Neural crest cell (in vitro differentiated cells): ENCODE measurements at places on chromosomes 3 and 15.
A peak's percentile ranks its signal among the peaks of the same experiment; 100 is the strongest.

DNA sequence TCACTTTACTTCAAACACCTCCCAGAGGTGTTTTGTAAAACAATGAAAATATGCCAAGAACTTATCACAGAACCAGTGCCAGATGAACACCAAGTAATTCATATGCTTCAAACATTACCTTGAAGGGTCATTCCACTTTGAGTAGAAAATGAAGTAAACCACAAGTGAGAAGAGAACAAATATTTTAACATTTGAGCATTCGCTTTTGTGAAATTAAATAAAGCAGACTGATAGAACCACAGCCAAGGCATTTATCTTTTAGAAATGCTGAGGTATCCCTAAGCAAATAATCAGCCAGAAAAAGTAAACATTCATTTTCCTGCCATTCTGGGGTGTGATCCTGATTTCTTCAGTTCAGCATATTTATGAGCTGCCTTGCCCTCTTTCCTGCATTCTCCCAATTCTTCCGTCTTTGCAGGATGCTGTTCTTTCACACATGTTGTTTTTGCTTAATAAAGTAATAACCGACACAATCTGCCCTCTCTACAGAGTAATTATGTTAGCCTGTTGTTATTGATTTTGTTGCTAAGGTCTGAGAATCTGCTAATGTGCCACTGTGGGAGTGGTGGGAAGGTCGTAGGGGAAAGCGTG, 235.6 kb upstream of the TGFBR2 start:
- no peak for DNase-seq

DNA sequence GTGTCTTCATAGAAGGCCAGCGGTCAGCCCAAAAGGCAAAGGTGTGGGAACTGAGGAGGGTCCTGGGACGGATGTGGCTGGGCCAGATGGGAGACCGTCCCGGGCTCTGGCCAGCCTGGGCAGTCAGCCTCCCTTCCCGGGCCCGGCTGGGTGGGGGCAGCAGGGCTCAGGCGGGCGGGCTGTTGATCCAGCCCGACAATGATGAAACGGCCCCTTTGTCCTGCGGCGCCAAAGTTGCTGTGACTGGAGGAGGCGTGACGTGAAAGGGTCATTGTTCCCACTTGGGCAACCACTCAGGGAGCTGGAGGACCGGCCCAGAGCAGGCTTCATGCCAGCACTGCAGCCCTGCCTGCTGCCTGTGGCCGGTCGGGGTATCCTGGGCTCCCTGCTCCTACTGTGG, 16.5 kb downstream of the DUSP7 start:
- DNase-seq, result peak; percentile 72

DNA sequence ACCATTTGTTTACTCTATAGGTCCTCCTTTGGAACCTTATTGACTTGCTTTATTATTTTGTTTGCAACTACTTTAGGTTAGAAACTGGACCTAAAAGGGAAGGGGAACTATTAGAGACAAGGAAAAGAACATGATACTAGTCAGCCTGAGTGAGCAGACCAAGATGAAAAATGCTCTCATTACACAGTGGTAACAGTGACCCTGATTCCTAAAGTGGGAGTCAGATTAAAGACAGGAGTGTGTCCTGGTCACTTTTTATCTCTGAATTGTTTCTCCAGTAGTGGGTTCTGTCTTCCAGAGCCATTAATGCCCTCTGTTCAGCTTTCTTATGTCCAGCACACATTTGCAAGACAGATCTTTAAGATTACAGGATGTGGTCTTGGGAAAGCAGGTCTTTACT, 124.1 kb downstream of the TMEM108 start:
- DNase-seq, result no peak

DNA sequence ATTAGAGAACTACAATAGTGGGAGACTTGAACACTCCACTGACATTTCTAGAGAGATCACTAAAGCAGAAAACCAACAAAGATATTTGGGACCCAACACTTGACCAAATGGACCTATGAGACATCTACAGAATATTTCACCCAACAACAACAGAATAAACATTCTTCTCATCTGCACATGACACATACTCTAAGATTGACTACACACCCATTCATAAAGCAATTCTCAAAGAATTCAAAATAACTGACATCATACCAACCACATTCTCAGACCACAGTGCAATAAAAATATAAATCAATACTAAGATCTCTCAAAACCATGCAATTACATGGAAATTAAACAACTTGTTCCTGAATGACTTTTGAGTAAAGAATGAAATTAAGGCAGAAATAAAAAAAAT, 473.7 kb downstream of the LPP start:
- DNase-seq, result no peak

DNA sequence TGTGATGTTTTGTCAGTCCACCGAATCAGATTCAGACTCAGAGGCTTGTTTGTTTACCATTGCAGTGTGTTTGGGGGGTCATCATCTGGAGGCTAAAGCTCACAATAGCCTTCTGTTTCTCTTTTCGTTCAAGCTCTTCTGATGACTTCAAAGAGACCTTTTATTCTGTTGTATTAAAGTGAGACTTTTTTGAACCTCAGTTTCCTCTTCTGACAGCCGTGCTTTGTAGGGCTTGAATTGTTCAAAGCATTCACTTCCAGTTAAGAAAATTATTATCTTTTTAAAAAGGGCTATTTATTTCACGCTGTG, 1.3 kb downstream of the PXK start:
- DNase-seq, result no peak

DNA sequence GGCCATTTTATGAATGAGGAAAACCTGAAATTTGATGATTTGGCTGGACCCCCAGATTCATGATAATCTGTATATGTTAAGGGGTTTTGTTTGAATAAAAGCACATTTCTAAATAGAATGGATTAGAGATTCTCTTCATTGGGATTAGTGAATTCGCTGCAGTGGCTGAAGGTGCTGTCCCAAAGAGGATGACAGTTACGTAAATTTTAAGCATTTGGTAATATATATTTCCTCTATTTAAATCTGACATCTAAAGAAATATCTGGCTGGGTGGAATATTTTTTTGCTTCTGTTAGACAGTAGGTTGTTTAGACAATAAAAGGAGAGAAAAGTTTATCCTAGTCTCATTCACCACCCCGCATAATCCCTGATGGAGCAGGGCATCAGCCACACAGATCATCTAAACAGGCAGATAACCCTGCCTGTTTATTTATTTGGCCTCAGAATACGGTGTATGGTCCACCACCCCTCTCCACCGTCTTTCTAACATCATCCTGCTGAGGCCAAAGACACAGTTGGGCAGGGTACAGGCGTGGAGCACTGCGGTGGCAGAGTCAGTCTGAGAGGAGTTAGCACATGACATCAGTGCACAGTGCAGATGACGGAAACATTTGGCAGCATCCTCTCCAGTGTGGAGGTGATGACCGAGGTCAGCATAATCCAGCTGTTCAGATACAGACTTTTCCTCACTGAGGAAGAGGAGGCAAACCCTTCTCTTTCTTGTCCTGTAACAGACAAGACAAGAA, 20.4 kb upstream of the NFKBIZ start:
- no peak for DNase-seq

DNA sequence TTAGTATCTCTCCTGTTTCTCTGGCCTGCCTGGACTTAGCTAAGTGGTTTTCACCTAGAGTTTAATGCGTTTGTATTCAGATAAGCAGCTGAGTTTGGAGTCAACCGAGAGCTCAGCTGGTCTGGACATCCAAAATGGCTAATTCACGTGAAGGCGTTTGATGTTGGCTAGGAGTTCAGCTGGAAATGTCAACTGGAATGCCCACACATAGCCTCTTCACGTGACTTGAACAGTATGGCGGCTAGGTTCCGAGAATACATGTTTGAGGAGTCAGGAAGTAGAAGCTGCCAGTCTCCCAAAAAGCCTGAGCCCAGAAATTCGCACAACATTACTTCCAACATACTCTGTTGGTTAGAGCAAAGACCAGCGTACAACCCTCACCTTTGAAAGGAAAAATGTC, 2.2 kb downstream of the USP8 start:
- no peak for DNase-seq

DNA sequence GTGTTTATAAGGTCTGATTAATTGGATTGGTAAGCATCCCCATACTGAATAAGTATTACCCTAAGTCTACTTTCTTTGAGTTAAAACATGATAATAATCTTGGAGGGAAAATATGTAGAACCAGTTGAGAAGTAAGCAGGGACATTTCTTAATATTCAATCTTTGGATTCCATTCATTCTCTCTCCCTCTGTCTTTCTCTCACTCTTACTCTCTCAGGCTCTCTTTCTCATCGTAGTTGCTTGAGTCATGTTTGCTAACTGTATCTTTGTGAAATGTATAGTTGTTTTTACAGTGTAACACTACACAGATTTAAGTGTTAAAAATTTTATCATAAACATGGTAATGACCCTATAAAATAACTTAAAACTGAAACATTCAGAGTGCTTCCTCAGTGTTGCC, 163.8 kb downstream of the RSRC1 start:
- DNase-seq, result no peak

DNA sequence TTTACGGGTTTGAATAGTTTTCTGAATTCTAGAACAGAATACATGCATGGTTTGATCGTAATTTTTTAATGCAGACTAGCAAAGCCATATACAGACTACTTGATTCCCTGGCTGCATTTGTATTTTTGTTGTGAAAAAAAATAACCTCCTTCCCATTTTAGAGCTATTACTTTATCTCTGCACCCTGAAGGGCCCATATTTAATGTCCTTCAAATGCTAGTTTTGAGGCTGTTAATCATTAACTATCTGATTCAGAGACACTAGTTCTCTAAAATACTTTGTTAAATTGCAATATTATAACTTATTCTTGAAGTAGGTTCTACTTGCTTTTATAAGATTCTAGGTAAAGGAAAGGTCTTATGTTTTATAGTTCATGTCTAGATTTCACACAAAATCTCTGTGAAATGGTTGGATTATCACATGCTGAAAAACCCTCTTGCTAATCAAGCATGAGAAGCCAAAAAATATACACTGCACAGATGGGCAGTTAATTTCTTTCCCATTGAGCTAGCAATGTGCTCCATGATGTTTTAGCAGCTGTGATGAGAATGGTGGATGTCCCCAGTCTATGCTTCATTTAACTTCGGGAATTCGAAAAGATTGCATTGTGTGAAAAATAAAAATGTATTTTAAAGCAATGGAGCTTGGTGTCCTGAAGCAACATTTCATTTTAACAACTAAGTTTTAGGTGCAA, 634.0 kb upstream of the BCHE start:
- DNase-seq, result no peak

GRCh38 chr3:177286034-177286433, 88.8 kb upstream of the TBL1XR1 start:
- DNase-seq, result no peak

DNA sequence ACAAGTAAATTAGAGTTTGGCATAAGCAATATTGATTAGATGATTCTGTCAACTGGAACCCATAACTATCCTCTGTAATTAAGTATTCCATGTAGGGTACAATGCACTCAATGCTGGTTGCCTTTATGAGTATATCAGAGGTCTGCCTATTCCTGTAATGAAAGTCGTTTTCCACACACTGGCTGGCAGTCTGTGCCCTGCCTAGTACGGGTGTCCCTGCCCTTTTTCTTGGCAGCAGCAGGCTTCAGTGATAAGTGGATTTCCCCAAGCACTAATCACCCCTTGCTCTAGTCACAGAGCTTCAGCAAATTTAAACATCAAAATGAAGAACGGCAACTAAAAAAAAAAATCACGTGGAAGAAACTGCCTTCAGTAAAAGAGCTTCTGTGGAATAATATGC, 294.8 kb upstream of the STT3B start:
- DNase-seq, result no peak

GRCh38 chr3:186035277-186035676, 73.6 kb downstream of the ETV5 start:
- no peak for DNase-seq

DNA sequence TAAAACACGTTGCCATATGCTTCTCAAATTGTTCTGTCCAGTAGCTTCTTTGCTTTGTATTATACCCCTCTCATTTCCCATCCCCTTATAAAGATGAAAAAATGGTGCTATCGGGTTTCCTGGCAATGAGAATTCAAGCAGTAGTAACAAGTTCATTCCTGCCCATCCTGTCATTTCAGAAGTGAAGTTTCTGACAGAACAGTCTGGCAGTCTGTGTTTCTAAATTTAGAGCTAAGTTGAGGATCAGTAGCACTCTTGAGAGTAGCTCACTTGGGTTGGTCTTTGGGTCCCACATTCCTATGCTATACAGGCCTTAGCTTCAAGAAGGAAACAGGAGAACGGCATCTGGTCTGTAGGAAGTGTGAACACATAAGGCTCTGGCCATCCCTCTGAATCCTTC, 134.6 kb downstream of the GHSR start:
- no peak for DNase-seq

GRCh38 chr3:185976977-185977678, 39.3 kb upstream of the TRA2B start:
- DNase-seq, result peak; percentile 91

DNA sequence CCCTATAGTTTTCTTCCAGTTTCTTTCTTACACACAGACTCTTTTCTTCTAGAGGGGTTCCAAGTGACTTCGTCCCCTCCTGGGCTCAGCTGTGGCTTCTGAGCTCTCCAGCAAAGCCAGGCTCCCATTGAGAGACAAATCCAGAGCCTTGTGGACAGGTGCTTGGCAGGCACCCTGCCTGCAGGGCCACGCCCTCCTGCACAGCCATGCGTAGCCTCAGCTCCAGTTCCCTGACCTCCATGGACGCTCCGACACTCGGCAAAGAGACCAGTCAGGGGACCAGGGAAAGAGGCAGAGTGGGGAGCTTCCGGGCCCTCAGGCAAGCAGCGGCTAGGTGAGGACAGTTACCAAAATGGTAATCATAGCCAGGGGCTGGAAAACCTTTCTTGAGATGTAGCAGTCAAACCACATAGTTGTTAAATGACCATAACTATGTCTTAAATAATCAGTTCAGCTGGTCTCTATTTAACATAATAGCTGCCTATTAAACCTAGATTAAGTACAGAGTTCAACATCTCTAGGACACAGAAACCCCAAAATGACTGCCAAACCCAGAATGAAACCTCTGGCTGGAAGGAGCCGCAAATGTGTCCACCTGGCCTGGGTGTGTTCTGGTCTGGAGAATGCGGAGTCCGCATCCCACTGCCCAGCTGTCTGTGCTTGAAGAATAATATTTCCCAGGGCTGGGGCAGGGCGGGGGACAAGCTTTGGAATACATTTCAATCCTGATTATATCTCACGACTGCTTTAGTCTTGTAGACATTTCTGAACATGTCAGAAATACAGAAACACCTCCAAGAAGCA, 69.3 kb upstream of the RGMA start:
- no peak for DNase-seq

- no peak for DNase-seq
Observed at GRCh38 chr3:67419218-67419529, 235.2 kb downstream of the SUCLG2 start.

- DNase-seq, result no peak
Observed at GRCh38 chr15:39159833-39160232, 421.0 kb upstream of the THBS1 start.

GRCh38 chr3:57998366-57999283, 9.6 kb upstream of the FLNB start:
- no peak for DNase-seq

- DNase-seq, result no peak
Observed at GRCh38 chr3:59006634-59007517, 42.9 kb downstream of the CFAP20DC start.

- no peak for DNase-seq
Observed at GRCh38 chr3:160482796-160483195, 33.2 kb upstream of the TRIM59 start.

- DNase-seq, result no peak
Observed at GRCh38 chr3:21642433-21642832, 108.6 kb downstream of the ZNF385D start.
